RWPE2 (cell line): ENCODE measurements at places on chromosomes 5 and 9.
A peak's percentile ranks its signal among the peaks of the same experiment; 100 is the strongest.

DNA sequence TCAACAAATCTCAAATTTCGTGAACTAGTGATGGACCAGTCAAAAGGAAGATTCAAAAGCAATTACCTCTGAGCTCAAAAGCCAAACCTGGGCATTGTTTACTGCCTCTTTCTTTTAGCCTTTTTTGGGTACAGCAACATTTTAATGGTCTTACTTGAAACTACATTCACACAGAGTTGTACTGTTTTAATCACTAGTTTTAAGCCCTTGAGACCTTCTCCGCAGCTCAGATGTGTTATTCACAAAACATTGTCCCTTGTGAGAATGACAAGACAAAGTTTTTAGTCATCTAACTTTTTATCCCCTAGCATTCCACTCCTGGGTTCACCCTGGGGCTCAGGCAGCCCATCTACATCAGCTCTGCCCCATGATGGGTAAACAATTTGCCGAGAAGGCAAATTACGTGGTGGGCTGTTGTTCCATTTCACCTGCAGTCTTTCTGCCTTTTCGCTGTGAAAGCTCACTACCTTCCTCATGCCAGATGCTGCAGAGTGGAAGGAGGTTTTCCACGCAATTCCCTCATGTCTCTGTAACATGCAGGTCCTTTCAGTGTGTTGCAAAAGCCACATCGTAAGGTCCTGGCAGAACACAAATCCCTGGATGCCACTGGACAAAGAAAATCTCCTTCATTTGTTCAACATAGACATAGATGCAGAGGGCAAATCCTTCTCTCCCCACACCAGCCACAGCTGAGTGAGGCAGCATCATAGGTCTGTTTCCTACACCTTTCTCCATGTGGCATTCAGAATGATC lies 175.7 kb downstream of the EBF1 start:
- no peak for DNase-seq

DNA sequence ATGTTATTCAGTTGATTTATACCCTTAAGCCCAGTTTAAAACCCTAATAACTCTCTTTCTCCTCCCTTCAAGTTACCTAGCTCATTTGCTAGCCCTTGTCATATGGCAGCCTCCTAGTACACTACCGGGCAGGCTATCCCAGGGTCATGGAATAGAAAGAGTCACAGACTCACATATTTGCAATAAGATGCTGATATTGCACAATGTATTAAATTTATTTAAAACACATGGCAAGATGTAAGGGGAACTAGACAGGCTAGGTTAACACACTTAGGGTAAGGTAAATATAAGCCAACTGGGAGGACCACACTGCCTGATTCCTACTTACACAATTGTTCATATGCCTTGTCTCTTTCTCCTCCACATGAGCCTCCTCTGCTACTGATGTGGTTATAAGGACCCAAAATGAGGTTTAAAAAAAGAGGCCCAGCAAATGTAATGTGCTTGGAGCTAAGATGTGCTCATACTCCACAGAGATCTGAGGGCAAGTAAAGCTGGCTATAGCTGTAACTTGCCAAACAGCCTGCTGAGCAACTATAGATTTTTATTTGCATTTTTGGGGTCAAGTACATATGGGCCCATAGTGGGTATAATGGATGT lies 130.0 kb downstream of the ENC1 start:
- no peak for DNase-seq

GRCh38 chr9:127140842-127141675 lies 18.6 kb upstream of the ANGPTL2 start:
- no peak for DNase-seq

DNA sequence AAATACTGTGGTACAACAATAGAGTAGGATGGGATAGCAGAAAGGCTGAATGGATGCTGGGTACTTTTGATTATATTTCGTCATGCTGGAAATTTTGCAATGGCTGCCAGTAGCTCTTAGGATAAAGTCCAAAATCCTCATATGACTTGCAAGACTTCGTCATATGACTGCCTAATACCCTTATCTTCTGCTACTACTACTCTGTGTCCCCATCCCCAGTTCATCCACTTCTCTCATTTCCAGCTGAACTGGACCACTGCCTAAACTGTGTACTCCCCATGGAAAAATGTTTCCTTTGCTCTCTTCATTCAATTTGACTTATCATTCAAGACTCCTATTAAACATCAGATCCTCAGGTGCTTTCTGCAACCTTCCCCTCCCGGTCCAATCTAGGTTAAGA lies 212.9 kb downstream of the BRINP1 start:
- no peak for DNase-seq

DNA sequence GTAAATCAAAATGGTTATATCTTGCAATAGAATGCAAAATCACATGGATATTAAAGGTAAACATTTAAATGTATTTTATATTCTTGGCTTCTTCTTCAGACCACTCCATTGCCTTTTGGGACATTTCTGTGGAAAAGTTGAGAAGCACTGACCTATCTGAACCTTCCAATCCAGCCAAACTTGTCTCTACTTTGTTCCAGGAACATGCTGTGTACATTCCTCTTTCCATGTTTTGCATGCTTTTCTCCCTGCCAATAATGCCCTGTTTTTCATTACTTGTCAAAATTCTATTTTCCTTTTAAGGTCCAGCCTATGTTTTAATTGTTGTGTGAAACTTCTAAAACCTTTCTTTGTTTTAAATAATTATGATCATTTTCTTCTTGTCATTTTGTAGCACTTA lies 28.3 kb downstream of the JAK2 start:
- DNase-seq: no peak

- no peak for DNase-seq
These were observed 90.3 kb upstream of the NREP start for GRCh38 chr5:111847052-111847925.

DNA sequence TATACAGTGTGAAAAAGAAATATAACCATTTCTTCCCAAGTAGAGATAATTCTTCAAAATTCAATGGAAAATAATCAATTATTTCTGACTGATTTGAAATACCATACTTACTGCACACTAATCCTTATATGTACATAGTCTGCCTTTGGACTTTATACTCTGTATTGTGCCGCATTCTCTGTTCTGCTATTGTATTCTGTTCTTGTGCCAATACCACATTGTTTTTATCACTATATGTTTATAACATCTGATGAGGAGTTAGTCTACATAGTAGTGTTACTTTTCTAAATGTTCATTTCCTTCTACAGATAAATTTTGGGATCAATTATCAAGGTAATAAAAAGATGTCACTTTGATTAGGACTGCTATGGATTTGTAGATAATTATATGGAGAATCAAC lies 16.7 kb upstream of the ZNF462 start:
- no peak for DNase-seq

- DNase-seq: no peak
These were observed 39.7 kb downstream of the PAM start for GRCh38 chr5:102794677-102795331.

DNA sequence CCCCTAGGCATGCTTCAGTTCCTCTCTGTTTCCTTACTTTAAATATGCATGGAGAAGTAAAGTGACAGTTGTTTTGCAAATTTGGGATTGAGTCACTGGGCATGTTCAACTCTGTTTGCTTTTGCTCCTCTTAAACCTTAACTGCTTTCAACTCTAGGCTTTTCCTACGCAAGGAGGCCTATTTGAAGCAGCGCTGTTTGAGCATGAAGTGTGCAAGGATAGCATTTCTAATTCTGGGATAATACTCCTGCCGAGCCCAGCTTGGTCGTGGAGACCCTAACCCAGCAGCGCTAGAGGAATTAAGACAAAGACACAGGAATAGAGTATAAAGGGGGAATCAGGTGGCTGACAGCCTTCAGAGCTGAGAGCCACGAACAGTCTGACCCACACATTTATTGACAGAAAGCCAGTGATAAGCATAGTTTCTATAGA lies 803.4 kb upstream of the CDH10 start:
- DNase-seq: no peak

- peak; percentile 85 for DNase-seq
These were observed 71.4 kb downstream of the RALGPS1 start for GRCh38 chr9:126985870-126986498.

GRCh38 chr9:9574080-9574479 lies 1038.7 kb downstream of the PTPRD start:
- no peak for DNase-seq

DNA sequence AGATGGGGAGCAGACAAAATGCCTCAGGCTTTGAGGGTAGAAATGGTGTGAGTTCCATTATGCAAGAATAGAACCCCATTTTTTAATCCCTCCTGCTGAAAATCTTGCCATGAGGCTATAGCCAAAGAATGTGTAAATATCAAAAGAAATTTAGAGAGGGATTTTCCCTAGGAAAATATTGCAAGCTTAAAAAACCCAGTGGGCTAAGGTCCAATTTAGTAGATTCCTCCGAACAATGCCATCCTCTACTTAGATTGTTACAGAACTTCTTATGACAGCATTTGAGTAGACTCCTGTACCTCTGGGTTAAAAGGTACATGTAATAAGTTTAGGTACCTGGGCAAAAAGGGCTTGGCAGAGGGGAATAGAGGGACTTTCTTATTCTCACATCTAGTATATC lies 138.4 kb downstream of the GHR start:
- no peak for DNase-seq
